ENCODE measurements at places on chromosomes 5 and 9.

GRCh38 chr5:171667341-171668096 is 118.1 kb upstream of the SMIM23 start:
- DNase-seq = no peak

DNA sequence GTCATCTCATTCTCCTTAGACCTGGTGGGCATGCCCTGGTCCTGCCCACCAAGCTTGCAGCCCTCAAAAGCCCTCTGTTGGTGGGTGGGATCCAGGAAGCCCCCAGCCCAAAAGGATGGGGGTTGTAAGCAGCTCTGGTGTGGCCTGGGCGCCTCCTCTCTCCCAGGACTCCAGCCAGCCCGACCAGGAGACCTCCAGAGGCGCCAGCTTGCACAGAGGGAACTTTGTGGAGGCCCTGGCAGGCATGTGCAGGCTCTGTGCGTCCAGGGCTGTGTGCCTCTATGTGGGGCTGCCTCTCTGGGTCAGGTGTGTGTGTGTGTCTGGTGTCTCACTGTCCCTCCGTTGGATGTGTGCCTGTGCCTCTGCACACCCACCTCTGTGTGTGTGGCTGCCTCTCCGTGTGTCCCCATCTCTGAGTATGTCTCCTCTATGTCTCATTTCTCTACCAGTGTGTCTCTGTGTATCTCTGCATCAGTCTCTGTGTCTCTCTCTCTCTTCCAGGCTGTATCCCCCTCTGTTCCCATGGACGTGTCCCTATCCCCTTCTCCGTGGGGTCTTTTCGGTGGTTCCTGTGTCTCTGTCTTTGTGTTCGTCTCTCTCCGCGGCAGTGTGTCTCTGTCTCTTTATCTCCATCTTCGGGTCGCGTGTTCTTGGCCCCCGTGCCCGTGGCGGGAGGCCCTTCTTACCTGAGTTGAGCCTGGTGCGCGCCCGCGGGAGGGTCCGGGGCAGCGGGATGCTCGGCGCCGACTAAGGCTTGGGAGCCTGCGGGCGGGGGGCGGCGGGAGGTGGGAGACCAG is 501 bp downstream of the ENHO start:
- DNase-seq = no peak

DNA sequence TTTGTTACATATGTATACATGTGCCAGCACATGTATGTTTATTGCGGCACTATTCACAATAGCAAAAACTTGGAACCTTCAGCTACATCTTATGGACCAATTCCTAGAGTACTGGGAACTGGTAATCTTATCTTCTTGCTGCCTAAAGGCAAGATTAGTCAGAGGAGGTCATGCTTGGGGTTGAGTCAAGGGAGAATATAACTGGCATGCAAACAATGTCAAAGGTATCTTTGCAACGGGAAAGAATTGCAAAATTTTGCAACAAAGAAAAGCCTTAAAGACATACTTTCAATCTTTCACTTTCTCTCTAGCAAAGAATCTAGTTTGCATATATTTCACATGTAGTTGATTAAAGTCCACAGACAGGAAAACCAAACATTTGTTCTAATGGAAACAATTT is 145.2 kb downstream of the EDIL3 start:
- DNase-seq = no peak

GRCh38 chr5:116766470-116766947 is 191.9 kb upstream of the SEMA6A start:
- no peak for DNase-seq

DNA sequence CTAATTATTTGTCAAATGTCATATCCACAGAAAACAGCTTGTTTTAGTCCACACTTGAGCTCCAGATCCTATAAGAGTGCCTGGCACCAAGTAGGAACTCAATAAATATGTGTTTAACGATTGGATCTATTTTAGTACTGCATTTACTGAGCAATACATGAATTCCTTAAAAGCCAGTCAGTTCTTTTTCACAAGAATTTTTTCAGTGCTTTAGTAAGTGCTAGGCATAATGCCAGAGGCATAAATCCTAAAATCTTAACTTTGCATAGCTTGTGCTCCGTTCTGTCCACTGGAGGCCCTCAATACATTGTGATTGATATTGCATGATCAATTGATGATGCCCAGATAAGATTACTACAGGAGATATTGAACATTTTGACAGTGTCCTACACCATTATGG is 67.3 kb upstream of the PCSK5 start:
- DNase-seq = no peak

- no peak for DNase-seq
These were observed 4.4 kb upstream of the TOR4A start for GRCh38 chr9:137273095-137273490.

- DNase-seq = no peak
These were observed at the start of gene SEMA5A for GRCh38 chr5:9545992-9546851. Gene SEMA5A (minus strand): TSS chr5:9546075. CDS start chr5:9379946, 166,129 bp downstream.

- DNase-seq = no peak
These were observed 204.4 kb downstream of the EFNA5 start for GRCh38 chr5:107466233-107466769.

DNA sequence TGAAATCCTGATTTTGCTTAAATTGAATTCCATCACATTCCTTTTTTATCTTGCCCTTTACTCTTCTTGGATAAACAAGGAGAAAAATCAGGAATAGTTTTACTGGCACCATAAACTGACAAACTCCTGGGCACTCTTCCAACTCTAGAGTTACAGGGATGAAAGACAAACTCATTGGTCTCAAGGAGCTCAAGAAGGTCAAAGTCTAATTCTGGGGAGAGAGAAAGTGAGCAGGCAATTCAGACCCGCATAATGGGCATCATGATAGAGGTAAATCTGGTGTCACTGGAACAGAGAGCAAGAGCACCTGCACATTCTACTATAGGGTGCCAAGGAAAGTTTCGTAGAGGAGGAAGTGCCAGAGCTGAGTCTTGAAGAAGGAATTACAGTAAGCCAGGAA is 64.8 kb downstream of the GRIN3A start:
- no peak for DNase-seq

- no peak for DNase-seq
These were observed 30.0 kb downstream of the ROPN1L start for GRCh38 chr5:10471677-10472076.

DNA sequence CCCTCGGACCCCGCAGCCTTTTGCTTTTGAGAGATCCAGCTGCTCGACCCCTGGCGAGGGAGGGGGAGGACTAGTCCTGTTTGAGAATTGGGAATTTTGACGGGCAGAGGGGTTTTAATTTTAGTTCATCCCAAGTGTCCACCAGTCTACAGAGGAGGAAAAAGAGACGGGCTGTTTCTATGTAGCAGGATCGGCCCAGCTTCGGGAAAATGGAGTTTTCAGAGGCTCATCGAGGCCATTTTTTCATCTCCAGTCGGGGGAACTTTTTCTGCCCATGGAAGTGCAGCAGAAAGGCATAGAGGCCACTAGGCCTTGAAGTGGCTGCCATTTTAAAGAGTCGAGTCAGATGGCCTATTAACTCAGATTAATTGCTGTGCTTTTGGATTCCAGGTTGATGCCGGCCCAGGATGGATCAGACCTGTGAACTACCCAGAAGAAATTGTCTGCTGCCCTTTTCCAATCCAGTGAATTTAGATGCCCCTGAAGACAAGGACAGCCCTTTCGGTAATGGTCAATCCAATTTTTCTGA is 1.2 kb downstream of the NSD1 start:
- no peak for DNase-seq

DNA sequence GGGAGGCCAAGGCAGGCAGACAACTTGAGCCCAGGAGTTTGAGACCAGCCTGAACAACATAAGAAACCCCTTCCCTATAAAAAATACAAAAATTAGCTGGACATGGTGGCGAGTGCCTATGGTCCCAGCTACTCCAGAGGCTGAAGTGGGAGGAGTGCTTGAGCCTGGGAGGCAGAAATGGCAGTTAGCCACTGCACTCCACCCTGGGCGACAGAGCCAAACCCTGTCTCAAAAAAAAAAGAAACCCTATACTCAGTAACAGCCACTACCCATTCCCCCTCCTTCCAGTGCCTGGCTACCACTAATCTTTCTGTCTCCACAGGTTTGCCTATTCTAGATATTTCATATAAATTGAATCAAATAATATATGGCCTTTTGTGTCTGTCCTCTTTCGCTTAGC is 14.3 kb upstream of the SIL1 start:
- DNase-seq = no peak

DNA sequence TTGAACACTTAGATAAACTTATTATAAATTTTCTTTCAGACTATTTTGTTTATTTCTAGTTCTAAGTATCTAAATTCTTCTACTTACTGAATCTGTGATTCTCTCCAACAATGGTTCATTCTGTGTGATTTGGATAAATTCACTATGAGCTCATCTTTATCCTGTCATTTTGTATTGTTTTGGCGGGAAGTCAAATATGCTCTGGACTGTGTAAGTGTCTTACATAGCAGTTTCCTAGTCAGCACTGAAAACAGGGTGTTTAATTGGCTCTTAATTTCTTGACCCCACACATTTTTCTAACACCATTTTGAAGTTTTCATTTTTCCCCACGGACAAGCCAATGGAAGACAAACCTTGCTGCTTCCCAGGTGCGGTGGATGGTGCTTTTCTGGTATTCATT is 207.0 kb upstream of the ACO1 start:
- peak; percentile 59 for DNase-seq

DNA sequence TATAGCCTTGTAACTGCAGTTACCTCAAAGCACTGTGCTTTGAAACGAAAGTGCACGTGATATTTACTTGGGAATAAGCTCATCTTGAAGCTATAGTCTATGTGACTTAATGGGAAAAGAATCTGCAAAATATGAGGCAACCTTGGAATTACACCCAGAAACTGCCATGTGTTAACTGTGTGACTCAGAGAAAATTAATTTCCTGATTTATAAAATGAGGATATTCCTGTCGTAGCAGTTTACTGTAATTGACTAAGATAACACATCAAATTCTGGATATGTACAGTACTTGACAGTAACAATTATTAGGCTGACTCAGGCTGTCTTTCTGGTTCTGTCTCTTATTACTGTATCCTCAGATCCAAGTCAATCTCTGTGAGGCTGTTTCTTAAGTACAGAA is 1079.9 kb upstream of the ACO1 start:
- DNase-seq = peak; percentile 47

- no peak for DNase-seq
These were observed 91.5 kb upstream of the NFIL3 start for GRCh38 chr9:91515074-91515687.

DNA sequence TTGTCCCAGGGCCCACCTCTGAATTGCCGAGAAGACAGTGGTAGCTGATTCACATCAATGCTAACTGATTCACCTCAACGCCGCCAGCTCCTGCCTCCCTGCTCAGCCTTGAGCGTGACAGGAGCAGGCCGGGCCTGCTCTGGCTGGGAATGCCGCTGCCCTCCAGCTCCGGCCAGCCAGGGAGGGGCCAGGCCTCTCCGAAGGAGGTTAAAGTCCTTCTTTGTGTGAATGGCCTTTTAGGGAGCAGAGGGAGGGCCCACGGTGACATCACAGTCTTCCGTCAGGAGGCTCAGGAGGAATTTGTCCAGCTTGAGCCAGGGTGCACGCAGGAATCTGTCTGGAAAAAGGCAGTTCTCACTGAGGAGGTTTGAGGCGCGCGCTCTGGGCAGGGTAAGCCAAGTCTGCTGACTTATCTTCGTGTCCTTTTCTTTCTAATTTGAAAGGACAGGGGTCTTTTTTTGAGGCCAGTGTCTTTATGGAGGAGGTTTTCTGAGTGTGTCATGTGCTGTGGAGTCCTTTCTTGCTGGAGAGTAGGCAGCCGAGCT is 82.7 kb downstream of the C9orf152 start:
- no peak for DNase-seq

- DNase-seq = no peak
These were observed 80.0 kb upstream of the JAK2 start for GRCh38 chr9:4905135-4905490.

- no peak for DNase-seq
These were observed 65.9 kb downstream of the ELL2 start for GRCh38 chr5:95895771-95896170.

GRCh38 chr5:135386886-135387628 is 12.0 kb downstream of the MACROH2A1 start:
- DNase-seq = no peak

GRCh38 chr5:96876292-96876850 is at the start of gene ERAP2:
Gene ERAP2 (plus strand): TSS chr5:96876500. CDS start chr5:96879686, 3,186 bp downstream.
- DNase-seq = no peak

GRCh38 chr5:131524431-131524830 is 110.6 kb downstream of the RAPGEF6 start:
- no peak for DNase-seq

GRCh38 chr5:20262896-20263295 is 274.9 kb upstream of the CDH18 start:
- DNase-seq = no peak

- no peak for DNase-seq
These were observed 15.4 kb downstream of the CPEB4 start for GRCh38 chr5:173903396-173904140.

DNA sequence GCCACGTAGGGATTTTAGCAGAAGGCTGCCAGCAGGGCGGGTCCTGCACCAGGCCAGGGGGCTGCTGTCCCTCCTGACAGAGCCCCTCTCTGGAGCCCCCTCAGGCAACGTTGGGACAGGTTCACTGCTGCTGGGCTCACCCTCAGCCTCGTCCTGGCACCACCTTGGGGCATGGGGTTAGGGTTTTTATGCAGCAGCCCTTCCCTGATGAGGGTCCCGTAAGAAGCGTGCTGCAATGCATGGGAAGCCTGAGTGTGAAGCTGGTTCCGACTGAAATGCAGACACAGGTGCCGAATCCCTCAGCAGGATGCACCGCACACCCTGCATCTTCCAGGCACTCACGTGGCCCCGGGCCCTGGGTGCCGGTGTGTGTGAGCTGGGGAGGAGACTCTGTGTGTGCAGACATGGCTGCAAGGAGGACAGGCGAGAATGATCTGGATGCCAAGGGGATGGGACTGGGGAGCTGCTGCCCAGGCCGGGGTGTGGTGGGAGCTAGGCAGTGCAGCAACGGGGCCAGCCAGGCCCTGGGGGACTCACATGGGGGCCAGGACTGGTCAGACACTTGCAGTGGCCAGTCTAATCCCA is 27.1 kb downstream of the ZDHHC11B start:
- no peak for DNase-seq

DNA sequence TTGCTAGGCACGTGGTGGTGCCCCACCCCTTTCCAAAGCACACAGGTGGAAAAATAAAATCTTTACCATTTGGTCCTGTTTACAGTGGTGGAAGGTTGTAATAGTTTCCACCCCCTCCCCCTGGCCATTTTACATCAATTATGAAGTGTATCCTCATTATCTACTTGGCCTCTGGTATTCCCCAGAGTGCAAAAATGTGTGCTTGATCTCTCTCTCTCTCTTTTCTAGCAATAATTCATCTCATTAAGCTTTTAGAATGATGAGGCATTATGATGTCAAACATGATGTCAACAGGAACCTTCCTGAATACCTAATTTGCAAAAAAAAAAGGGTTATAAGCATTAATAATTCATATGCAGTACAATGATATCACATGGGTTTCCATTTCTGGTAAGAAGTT is 3.1 kb downstream of the PDE8B start:
- DNase-seq = no peak

DNA sequence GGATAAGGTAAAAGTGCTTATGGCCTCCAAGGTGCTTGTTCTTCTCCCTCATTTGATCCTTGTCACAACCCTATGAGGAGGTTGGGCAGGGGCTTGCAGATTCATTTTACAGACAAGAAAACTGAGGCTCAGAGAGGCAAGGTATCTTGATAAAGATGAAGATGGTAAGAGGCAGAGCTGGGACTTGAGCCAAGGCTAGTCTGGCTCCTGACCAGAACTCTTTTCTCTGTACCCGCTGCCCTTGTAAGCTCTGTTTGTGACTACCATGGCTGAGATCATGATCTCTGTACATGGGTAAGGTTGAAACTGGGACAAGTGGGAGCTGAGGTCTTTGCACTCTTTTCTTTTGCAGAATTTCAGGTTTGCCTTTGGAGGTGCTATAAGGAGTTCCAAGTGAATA is 33.6 kb downstream of the SEC61B start:
- DNase-seq = no peak

Measured in NCI-H446 (cell line).